Endothelial cell of coronary artery (primary cell): ENCODE measurements at places on chromosomes 2 and 18. TPM values are rescaled to one million over a fixed set of nuclear protein-coding genes. Genes with fewer than 3 reads are reported as not detected.

The IL18R1 gene
- 2.5 and 3.7 TPM in 2 replicates for total RNA-seq

The KCNS3 gene
- total RNA-seq, result 0.81 and 0.94 TPM in 2 replicates

The PPIL3 gene
- total RNA-seq, result 32.6 and 36.1 TPM in 2 replicates

The VPS54 gene
- total RNA-seq, result 13.7 and 19.0 TPM in 2 replicates

The FAM161A gene
- total RNA-seq, result 1.4 and 2.1 TPM in 2 replicates

The UBXN2A gene
- 8.1 and 8.7 TPM in 2 replicates for total RNA-seq

The RAD51AP2 gene
- not detected in 2 replicates for total RNA-seq

The PFN4 gene
- 0.18 and 0.28 TPM in 2 replicates for total RNA-seq

The MYL1 gene
- not detected in 2 replicates for total RNA-seq

The TCF23 gene
- total RNA-seq, result not detected in 2 replicates

The UGT1A8 gene
- total RNA-seq, result not detected in 2 replicates
